ENCODE measurements at places on chromosomes 5 and 9.

GRCh38 chr5:166329149-166329800, 1962.2 kb upstream of the WWC1 start:
- DNase-seq: no peak

DNA sequence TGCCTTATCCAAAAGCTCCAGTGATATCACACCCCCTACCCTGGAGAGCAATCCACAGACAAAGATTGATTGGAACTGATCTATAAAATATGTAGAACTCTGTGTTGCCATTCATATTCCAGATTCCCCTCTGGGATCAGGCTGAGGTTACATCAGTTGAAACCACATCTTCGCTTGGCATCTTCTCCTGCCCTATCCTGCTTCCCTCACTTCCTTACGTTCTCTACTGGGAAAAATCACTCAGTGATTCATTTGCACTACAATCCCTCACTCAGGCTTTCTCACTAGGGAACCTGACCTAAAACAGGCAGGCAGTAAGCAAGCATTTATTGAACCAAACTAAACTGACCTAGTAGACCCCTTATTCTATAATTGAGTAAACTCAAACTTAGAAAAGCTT, 111.7 kb downstream of the ESM1 start:
- no peak for DNase-seq

- no peak for DNase-seq
These were observed 32.0 kb upstream of the HAPLN1 start for GRCh38 chr5:83752700-83753099.

GRCh38 chr5:6788956-6789649, 75.9 kb downstream of the TENT4A start:
- no peak for DNase-seq

DNA sequence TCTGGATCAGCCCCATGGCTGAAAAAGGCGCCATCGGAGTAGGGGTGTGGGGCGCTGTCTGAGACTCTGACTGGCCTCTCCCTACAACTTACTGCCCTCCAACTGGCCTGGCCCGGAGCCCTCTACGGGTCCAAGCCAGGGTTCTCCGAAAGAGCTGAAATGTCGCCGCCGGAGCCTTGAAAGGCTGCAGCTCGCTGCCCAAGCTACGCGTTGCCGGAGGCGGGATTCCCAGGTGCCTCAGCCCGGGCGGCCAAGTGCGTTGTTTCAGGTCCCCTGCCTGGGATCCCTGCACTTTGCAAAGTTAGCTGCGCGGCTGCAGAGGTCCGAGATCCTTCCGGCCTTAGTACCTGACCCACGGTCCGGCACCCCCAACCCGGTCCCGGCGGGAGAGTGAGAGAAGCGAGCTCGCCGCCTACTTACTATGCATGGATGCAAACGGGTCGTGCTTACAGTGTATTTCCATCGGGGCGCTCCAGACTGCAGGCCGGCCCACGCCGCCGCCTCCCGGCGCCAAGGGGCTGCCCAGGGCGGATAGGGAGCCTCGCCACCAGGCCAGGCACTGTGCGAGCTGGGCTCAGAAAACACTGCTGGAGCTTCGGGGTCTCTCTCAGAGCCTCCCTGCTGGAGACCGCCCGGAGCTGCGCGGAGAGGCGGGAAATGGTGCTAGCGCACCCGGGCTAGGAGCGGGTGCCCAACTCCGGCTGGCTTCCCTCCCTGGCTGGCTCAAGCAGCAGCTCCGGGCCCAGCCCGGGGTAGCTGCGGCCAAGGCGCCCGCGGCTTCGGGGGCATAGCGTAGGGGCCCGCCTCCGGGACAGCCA, 7.7 kb downstream of the PAX5 start:
- DNase-seq: no peak

- no peak for DNase-seq
These were observed 37.7 kb upstream of the PSD2 start for GRCh38 chr5:139757727-139758509.

- DNase-seq: no peak
These were observed 23.0 kb upstream of the SLC6A3 start for GRCh38 chr5:1468247-1468612.

All from iPS DF 19.7 (cell line).